Thoracic aorta (tissue), 2 donors: ENCODE measurements at places on chromosomes 12 and 14.

DNA sequence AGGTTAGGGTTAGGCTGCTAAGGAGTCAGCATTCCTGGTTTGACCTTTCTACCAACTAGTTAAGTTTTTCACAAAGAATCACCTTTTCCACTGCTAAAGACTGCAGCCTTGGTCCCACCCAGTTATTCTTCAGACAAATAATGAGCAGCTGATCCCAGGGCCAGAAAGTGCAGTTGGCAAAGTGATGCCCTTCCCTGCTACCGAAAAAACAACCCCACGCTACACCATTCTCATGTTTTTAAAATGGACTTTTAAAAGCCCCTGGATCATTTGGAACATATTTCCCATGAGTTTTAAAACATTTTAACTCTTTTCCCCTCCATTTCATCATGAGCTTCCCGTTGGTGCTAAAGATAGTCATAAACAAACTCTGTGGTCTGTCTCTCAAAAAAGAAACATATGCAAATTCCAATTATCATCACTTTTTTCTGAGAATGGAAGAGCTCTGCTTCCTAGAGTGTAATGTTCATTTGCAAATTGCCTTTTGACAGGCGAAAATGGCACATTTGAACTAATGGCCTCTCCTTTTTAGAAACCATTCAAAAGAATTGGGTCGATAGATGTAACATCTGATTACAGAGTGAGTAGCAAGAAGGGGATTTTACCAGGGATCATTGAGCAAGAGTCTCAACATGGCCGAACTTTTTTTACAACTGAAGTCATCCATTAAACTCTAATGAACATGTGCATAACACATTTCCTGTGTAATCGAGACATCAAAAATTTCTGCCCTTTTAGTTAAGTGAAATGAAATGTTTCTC, 129.3 kb upstream of the RAP1B start:
- DNase-seq: no peak

- DNase-seq: no peak
These were observed 26.5 kb upstream of the PLD4 start for GRCh38 chr14:104898195-104898558.

DNA sequence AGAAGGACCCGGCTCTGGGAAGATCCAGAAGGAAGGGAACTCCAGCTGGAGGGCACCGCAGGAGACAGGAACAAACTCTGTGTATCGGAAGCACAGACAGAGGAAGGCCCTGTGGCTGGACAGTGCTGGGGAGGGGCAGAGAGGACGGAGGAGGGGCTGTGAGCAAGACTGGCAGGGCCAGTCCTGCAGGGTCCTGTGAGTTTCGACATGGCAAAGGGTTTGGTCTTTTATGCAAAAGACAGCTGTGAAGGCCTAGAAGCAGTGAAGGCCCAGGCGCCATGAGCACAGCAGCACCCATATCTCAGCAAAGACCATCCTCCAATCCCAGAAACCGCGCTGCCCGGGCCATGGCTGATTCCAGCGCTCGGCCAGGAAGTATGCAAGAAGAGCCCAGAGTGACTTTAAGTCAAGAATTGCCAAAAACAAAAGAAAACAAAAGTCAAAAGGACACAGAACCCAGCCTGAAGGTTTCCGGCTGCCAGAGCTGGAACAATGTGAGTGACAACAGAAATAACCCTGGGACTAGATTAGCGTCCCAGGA, 126.5 kb downstream of the NCOR2 start:
- no peak for DNase-seq

GRCh38 chr12:71556875-71557274, 106.8 kb downstream of the ZFC3H1 start:
- no peak for DNase-seq

DNA sequence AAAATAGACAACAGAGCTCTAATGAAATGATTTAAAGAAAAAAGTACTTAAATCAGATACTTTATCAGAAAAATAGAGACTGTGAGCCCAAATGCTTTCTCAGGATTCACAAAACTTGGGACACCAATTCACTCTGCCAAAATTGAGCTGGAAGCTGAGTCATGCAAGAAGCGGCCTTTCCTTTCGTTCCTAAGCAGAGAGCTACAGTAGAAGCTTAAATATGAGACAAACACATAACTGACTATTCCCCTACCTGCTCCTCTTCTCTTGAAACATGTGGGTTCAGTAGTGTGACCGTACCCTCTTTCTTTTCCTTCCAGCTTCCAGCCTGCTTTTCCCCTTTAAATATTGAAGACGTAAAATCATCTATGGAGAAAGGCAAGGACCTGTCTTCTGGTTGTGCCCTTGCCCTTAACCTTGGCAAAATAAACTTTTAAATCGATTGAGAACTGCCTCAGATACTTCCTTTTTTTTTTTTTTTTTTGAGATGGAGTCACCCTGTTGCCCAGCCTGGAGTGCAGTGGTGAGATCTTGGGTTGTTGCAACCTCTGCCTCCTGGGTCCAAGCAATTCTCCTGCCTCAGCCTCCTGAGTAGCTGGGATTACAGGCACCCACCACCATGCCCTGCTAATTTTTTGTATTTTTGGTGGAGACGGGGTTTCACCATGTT, 4.4 kb upstream of the SDS start:
- no peak for DNase-seq

DNA sequence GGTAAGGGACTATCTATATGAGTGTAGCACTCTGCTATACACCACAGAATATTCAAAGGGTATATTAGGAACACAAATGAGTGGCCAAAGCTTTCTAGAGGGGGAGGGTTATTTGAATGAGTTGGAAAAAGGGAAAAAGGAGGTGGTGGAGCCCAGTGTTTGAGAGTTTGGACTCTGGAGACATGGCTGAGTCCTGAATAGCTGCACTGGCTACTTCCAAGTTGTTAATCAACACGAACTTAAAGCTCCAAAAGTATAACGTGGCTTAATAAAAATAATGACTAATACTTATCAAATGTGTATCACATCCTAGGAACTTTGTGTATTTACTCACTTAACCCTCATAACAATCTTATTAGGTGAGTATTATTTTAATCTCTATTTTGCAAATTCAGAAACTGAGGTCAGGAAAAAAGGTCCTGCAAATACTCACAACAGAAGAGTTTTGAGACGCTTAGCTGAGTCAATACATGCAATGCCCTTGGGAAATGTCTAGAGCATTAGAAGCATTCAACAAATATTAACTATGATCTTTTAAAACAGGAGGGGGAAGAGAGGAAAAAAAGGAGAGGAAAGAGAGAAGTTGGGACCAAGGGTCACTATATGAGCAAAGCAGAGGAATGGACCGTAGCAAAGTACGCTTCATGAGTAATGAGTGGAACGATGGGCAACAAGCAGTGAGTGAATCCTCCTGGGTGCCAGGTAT, 189.5 kb upstream of the HMGA2 start:
- no peak for DNase-seq

- no peak for DNase-seq
These were observed 357.0 kb downstream of the CACNA1C start for GRCh38 chr12:2409656-2410265.

DNA sequence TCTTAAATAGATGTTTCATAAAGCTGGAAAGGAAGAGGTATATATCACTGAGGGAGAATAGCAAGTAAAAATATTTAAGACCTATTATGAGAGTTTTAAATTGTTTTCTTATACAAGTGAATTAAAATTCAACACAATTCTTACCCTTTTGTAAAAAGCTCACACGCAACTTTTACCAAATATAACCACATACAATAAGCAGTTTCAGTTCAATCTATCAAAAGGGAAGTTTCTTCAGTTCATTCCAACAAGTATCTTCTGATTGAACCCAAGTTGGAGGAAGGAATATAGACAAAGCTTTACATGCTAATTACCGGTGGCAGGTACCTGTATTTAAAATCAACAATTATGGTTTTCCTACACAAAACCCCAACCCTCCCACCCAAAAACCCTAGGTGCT, 41.1 kb downstream of the GTF2A1 start:
- no peak for DNase-seq

GRCh38 chr12:39012870-39013269, 107.5 kb upstream of the CPNE8 start:
- no peak for DNase-seq

- no peak for DNase-seq
These were observed 6.2 kb downstream of the PGF start for GRCh38 chr14:74949191-74949601.

DNA sequence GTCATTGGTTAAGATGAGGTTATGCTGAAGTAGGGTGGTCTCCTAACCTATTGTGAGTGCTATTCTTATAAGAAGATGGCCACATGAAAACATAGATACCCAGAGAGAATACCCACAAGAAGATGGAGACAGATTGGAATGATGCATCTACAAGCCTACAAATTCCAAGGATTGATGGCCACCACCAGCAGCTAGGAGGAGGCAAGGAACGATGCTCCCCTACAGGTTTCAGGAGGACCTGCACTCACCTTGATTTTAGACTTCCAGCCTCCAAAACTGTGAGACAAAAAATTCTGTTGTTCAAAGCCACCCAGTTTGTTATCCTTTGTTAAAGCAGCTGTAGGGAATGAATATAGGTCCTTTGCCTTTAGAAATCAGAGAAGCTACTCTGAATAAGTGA, 227.4 kb downstream of the NEDD1 start:
- no peak for DNase-seq

DNA sequence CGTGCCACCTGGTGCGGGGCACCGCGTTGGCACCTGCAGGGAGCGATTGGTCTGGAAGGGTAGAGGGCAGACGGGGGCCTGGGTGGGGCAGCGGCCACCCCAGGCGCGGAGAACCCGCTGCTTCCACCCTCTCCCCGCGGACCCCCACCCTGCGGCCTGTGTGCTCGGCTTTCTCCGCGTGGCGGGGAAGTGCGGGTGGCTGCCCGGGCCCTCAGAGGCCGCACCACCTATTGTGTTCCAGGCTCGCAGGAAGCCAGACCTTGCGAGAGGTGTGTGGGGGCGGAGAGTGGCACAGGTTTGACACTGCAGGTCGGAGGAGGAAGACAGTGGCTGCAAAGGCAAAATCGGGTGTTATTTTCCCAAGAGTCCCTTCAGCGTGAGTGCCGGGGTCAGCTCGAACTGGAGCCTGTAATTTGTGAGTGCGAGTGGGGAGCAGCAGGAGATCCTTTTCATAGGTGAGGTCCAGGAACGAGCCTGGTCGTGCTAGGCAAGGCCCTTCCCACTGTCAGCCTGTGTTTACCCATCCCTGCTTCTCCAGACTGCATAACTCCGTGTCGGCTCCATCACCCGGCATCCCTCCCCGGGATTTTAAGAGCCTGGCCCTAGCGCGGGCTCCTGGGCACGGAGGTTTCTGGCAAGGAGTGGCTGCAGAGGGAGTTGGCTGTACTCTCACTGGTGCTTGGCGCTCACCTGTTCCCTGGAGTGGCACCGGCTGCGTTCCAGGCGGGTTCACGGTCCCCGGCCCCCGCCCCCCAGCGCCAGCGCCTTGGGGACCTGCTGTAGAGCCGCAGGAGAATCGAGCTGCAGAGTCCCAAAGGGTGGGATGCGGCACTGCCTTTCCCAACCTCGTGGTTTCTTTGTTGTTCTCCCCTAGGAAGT, 935 bp downstream of the TBC1D30 start:
- no peak for DNase-seq

GRCh38 chr14:74942181-74942580, 13.2 kb downstream of the PGF start:
- no peak for DNase-seq

GRCh38 chr14:95314609-95315008, 5.1 kb downstream of the CLMN start:
- no peak for DNase-seq

- no peak for DNase-seq
These were observed 1196.5 kb downstream of the GALC start for GRCh38 chr14:86796221-86797074.

GRCh38 chr12:72673853-72674252, 401.7 kb downstream of the TRHDE start:
- no peak for DNase-seq

DNA sequence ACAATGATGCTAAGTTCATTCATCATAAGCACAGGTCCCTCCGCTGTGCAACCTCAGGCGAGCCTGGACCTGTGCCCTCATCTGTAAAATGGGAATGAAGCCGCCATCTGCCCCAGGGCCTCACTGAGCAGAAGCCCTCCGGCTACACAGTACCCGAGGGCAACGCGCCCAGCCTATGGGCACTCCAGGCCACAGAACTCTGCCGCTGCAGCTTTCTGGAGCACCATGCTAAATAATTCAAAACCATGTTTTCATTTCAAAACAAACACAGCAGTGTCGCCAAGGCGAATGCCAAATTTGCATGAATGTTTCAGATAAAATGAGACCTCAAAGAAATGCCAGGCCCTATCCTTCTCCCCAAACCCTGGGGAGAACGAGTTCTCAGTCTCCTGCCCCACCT, 4.0 kb downstream of the NCOR2 start:
- DNase-seq: no peak

GRCh38 chr12:82896979-82897378, 210.3 kb downstream of the TMTC2 start:
- no peak for DNase-seq

- DNase-seq: no peak
These were observed 9.7 kb upstream of the CMKLR1 start for GRCh38 chr12:108348842-108349241.

GRCh38 chr14:32028599-32028998, 48.5 kb upstream of the ARHGAP5 start:
- DNase-seq: no peak

DNA sequence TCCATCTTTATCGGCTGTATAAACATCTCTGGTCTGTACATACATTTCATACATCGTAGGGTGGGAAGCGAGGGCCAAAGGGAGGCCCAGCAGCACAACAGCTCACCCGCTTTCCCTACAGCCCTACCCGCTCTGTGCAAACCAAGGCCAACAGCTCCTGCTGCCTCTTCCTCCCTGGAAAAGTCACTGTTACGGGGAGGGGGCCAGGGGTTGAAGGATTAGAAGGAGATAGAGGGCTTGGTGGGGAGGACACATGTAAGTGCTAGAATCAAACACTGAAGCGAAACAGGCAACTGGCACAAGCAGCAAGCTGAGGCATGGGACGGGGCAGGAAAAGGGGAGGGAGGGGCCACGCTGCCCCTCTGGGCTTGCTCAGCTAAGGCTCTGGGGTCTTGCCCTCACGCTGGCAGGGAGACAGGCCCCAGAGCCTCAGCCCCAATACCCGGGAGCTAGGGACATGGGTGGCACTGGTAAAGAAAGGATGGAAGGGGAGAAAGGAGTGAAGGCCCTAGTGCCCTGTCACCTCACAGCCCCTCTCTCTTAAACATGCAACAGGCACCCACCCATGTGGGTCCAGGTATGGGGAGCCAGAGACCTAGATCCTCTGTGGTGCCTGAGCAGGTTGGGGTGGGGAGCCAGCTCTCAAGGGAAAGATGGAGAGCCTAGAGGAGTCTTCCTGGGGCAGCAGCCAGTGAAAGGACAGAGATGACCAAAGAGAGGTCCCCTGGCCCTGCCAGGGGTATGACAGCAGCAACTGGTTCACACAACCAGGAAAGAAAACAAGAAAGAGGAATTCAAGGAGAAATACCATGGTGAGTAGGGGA, 14.4 kb downstream of the SPRYD3 start:
- DNase-seq: no peak

- DNase-seq: no peak
These were observed 10.2 kb downstream of the EP400 start for GRCh38 chr12:131959641-131960589.

GRCh38 chr14:101371799-101372793, 189.2 kb upstream of the DIO3 start:
- no peak for DNase-seq

- DNase-seq: no peak
These were observed 130.8 kb downstream of the ADGRD1 start for GRCh38 chr12:131084341-131085011.
